ENCODE measurements at places on chromosomes 2 and 18.

DNA sequence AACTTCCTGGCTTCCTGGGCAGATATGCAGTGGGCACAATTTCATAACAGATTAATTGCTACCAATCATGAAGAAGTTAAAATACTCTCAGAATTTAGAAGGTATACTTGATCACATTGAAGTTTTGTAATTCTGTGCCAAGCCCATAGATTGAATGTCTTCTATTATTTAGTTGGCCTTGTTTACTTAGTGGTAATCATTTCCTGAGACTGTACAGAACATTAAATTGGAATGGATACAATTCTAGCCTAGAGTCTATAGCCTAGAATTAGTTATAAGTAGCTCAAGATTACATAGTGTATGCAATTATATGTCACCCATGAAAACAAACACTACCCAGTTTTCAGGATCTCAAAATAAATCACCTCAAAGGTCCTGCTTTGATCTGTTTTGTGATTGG is 615.8 kb downstream of the XIRP2 start:
- no peak for DNase-seq

DNA sequence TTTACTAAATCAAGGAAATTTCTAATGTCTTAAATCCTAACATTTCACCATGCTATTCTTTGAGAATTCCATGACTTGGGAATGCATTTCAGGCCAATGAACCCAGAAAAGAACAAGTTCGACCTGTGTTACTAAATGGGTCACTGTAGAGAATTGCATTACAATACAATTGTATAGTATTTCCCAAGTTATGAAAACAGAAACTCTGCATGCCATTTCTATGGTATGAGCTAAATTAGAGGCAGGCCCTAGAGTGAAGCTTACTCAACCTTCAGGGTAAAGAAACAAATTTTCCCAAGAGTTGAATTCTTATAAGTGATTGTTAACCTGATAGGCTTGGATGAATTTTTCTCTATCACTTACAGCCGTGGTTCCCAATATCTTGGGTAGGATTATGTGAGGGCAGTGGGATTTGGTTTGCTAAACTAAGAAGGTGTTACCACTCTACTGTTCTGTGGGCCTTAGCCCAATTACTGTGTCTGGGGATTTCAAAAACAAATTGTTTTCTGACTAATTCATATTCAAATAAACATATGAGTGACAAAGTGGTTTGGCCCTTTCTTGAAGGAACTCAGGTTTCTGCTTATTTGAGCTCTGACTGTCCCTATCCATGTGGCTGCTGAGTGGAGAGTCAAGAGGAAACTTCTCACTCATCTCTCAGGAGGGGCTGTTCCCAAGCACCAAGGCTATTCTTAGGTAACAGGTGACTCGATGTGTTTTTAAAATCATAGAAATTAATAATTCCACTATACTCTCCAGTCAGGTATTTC is 11.2 kb upstream of the SERPINB7 start:
- DNase-seq: no peak

GRCh38 chr2:170047331-170048065 is 130.4 kb upstream of the MYO3B start:
- no peak for DNase-seq

DNA sequence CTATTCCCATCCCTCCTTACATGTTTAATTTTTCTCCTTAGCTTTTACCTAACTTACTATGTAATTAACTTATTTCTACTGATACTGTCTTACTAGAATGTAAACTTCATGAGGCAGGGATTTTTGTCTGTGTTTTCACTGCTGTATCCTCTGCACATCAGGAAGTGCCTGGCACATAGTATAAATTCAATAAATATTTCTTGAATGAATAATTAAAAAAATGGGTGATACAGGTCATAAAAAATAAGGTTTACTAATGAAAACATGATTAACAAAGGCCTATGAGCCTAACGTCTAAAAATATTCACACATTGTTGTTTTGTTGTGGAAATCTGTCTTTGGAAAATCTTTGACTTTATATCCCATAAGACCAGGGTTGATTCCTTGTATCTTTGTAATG is 4.5 kb downstream of the RBKS start:
- no peak for DNase-seq

GRCh38 chr2:46784278-46784677 is 131.3 kb downstream of the MCFD2 start:
- no peak for DNase-seq

DNA sequence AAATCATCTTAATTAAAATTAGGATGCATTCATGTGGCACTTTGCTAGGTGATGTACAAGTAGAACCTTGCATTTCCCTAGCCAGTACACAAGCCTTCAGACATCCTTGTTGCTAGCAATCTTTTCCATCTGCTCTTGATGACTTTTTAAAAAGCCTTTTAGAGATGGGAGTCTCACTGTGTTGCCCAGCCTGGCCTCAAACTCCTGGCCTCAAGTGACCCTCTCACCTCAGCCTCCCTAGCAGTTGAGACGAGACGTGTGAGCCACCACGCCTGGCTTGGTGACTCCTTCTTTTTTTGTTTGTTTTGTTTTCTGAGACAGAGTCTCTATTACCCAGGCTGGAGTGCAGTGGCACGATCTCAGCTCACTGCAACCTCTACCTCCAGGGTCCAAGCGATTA is 1.7 kb upstream of the CCDC88A start:
- DNase-seq: no peak

DNA sequence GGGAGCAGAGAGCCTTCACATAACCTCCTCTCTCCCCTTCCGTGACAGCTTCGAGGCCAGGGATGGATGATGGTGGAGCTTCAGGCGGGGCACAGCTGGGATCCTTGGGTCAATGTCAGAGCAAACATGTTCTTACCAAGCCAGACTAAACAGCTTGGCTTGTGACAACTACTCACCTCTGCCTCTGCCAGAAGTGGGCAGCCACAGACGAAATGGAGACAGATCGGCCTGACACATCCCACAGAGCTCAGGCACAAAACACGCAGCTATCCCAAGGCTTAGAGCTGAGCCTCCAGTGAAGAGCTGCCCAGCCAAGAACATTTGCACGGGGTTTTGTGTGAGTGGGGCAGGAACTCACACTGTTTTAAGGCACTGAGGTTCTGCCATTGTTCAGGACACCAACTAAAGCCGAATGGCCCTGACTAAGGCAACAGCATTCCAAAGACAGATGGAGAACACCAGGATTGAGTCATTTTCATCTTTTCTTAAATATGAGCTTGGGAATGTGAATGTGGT is 12.8 kb downstream of the PXDN start:
- no peak for DNase-seq

DNA sequence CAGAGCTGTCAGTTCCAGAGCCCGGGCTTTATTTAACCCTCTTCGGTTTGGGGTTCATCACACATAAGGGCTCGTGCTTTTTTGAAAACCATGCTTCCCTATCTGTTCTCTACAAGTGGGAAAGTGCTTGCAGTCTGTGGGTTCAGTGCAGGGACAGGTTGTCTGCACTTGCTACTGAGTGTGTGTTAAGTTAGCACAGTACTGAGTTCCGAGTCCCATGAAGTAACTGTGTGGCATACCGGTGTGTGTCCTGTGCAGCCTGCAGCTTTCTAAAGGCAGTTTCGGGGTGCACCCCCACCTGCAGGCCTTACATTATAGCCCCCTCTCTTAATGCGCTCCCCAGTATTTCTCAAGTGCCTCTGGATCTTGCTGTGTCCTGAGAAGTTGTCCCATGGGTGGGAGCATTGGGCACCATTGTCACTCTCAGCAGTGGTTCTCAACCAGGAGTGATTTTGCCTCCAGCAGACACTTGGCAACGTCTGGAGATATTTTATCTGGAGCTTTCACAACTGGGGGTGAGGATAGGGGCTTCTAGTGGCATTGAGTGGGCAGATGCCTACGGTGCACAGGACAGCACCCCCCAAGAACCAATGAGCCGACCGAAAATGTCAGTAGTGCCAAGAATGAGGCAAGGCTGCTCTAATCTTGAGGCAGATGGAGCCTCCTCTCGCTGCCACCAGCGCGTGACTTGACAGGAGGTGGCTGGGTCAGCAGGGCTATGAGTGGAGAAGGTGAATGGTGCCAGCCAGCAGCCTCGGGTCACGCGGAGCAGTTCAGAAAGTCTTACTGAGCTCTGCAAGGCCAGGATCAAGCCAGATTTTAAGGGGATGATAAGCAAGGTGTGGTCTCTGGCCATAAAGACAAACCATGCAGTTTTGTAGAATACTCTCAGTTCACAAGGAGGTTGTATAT is 152.2 kb downstream of the SMAD7 start:
- DNase-seq: no peak

DNA sequence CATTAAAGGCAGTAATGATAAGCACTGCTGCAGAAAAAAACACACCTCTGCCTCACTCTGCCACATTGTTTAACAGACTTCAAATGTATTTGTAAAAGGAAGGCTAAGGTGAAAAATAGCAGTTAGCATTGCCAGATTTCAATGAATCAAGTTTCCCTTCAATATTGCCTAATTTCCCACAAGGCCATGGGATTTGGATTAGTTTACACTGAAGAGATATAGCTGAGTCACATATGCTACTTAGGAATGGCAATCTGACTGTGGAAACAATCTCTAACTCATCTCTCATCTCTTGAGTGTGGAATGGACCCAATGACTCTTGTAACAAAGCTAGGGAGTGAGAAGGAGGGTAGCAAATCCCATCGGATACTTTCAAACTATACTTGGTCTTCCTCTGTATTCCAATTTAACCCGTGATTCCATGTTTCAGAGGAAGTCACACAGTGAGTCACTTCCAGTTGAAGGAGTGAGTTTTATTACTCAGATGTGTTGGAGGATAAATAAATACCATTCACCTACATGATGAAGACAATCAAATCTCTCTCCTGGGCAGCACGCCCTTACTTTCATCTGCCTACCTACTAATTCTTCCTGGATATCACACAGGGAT is 5.1 kb downstream of the B4GALT6 start:
- no peak for DNase-seq

- DNase-seq: no peak
Observed at GRCh38 chr2:85718009-85718391, 23.8 kb downstream of the GNLY start.

DNA sequence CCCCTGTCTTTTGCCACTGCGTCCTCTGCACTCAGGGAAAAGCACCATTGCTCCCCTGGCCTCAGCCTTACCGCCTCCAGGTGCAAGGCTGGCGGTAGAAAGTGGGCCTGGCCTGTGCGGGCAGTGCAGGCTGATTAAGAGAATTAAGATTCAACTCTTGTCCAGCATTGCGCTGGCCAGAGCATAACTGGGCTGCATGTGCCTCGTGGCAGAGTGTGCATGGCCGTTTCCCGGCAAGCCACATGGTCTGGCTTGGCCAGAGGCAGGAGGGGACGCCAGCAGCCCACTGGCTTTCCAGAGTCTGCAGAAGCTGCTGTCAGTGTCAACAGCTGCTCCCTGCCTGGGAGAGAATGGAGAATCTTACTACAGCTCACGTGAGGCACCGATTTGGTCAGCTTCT is 12.3 kb downstream of the NTSR2 start:
- no peak for DNase-seq
